ENCODE measurements at places on chromosomes 11 and 22. TPM values are rescaled to one million over a fixed set of nuclear protein-coding genes. Genes with fewer than 3 reads are reported as not detected.
A peak's percentile ranks its signal among the peaks of the same experiment; 100 is the strongest.

DEUP1 gene
- not detected for total RNA-seq

DNA sequence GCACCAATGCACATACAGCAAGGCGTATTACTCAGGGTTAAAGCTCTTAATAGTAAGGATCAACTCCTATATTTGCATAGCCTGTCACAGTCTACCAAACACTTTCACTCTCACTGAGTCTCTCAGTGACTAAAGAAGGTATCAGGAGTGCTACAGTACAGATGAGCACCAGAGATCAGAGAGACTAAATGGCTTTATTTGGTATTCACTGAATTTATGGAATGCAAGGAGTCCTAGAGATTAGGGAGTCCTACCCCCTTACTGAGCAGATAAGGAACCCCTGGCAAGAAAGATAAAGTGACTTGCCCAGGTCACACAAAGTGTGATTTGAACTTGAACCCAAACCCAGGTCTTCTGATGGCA is 396.4 kb upstream of the CCDC90B start:
- no peak for DNase-seq

DNA sequence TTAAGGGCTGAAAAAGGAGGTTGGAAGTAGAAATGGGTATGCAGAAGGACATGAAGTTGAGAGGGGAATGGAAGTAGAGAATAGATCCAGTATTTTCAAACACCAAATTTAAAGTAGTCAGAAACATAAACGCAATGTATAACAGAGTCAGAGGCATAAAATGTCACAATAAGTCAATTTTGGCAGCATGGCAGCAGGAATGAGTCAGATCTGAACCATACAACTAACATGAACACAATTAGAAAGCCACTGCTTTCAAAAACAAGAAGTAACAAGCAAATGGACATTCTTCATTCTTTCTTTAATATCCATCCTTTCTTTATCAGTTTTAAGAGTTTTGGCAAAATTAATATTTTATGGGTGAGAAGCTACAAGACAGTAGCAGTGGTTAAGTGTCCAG is 2.5 kb downstream of the CHORDC1 start:
- DNase-seq = peak; percentile 9

DNA sequence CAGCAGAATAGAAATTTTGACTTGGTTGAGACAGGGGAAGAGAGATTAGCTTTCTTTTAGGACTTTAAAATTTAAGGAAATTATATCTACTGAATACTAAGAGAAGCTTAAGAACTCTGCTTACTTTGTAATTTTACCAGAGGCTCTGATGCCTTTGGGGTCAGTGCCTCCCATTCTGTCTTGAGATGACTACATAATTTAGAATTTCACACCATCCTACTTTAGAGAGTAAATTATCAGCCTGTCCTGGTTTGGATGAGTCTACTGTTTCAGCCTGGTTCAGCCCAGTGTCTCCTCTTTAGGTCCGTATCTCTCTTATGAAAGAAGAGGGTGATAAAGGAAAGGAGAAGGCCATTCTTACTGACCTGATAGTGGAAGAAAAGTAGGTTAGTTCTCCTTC is 9.8 kb downstream of the NUCB2 start:
- no peak for DNase-seq

DNA sequence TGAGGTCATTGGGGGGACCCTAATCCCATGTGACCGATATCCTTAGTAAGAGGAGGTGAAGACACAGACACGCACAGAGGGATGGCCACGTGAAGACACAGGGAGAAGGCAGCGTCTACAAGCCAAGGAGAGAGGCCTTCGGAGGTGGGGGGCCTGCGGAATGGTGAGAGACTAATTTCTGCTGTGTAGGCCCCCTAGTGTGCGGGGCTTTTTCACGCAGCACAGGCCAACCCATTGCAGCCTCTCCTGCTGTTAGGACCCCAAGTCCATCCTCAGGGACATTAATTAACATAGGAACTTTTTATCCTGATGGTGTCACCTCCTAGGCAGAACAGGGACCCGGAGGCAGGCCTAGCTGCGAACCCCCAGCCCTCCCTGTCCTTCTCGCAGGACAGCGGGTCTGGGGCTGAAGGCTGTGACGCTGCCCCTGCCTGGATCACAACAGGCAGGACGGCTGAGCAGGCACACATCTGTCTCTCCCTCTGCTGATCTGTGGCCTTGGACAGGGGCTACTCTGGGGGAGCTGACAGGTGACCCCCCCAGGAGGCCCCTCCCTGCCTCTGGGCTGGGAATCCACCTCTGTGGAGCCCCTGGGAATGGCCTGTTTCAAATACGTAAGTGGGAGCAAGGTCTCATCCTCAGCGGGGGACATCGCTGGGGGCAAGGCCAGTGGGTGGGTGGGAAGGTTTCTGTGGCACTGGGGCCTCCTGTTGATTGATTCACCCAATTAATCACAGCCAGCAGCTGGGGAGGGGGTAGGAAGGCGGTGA is 7.9 kb downstream of the ASCL2 start:
- no peak for DNase-seq

GRCh38 chr11:85694385-85694980 is 8.5 kb upstream of the CCDC89 start:
- peak; percentile 16 for DNase-seq

DNA sequence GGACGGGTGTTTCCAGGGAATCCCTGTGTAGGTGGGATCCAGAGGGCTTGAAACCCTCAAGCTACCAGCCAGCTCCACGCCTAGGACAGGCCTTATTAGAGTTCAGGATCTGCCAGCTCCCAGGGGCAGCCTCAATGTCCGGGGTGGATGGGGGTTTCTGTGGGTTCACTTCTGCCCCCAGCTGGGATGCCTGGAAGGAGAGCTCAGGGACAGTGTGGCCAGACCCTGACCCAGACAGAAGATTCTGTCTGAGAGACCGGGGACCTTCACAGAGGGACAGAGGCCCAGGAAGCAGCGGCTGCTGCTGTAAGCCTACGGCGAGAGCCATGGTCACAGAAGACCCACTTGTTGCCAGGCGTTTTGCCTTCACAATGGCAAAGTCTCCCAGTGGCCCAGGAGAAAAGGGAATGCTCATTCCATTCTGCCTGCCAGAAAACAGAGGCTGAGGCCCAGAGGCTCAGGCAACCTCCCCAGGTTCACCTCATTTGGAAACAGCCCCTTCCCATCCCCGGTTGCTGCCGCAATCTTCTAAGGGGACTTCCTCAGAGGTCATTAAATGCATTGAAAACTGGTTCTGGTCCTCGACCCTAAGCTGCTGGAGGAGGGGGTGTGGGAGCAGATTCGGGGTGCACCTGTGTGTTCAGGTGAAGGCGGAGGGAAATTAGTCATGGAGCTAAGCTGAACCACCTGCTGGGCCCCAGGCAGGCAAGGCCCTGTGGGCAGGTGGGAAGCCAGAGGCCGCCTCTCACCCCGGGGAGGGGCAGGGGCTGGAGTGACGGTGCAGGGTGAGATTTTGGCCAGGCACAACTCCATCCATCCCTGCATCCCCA is 4.9 kb upstream of the KRTAP5-6 start:
- DNase-seq = no peak

GRCh38 chr22:49344656-49345055 is 483.0 kb downstream of the BRD1 start:
- DNase-seq = no peak

- DNase-seq = no peak
Measured at GRCh38 chr11:68010090-68011041, at the start of gene ALDH3B1. ALDH3B1 (plus strand) TSS chr11:68010327; CDS start chr11:68015298, 4,971 bp downstream.

DNA sequence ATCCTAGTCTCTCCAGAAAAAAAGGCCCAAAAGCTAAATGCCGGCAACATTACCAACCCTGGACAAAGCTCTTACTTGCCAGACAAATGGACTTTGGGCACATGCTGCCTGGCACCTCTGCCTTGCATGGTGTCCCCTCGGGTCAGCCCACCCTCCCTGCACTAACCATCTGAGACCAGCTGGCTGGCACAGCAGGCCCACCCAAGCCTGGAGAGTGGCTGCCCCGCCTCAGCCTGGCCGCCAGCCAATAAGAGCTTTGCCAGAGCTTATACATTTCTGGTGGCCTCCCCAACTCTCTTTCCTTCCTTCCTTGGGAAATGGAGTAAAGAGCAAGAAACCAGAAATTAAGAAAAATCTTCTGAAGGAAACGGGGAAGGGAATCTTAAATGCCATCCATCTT is 24.5 kb downstream of the MCHR1 start:
- DNase-seq = no peak

GRCh38 chr11:134821422-134821821 is 409.4 kb upstream of the B3GAT1 start:
- no peak for DNase-seq

GRCh38 chr22:17199003-17199731 is 20.1 kb downstream of the ADA2 start:
- DNase-seq = no peak

Measured in activated naive CD4-positive, alpha-beta T cell treated with anti-CD3 and anti-CD28 coated beads for 36 hours (primary cell).